ENCODE measurements at places on chromosomes 16 and 17. TPM values are rescaled to one million over a fixed set of nuclear protein-coding genes. Genes with fewer than 3 reads are reported as not detected.

The CACNA1G gene
- total RNA-seq: under 0.01 TPM

The STX1B gene
- 0.19 TPM for total RNA-seq

The ZKSCAN2 gene
- total RNA-seq: 2.8 TPM

The KRT27 gene
- total RNA-seq: not detected
